ENCODE measurements at places on chromosomes 4 and X.

GRCh38 chrX:72255445-72255844 lies 16.6 kb upstream of the ERCC6L start:
- no peak for DNase-seq

GRCh38 chrX:113935518-113935917 lies 648.4 kb upstream of the HTR2C start:
- DNase-seq, result no peak

DNA sequence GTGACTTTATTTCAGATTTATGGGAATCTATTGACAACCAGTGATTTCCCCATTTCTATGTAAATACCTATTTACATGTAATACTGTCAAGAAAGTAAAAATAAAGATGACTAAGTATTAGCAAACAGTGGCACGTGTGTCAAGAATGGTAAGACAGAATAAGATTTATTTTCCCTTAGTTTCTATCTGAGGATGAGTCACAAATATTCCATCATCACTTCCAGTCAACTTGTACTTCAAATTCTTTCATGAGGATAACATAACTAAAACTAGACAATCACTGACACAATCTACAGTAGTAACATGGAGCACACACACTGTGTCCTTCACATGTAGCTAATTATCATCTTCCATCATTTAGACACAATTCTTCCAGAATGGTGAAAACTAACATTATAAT lies 625.3 kb upstream of the PCDH7 start:
- no peak for DNase-seq

GRCh38 chr4:164601653-164602052 lies 152.3 kb upstream of the SMIM31 start:
- DNase-seq, result no peak

DNA sequence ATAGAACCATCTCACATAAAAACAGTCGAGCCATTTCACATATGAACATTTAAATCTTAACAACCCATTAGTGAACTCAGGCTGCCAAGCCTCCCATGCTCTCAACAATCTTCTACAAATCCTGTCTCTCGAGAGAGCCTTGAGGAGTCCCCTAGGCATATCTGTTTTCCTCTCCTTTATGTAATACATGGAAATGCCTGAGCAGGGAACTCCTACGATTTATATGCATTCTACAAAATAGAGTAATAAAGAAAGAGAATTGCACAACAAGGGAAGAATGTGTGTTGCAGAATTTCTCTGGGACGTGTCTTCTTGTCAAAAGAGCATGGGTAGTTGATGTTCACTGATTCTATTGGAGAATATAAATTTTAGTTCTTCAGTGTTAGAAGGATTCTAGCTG lies 101.8 kb upstream of the VCX2 start:
- no peak for DNase-seq

DNA sequence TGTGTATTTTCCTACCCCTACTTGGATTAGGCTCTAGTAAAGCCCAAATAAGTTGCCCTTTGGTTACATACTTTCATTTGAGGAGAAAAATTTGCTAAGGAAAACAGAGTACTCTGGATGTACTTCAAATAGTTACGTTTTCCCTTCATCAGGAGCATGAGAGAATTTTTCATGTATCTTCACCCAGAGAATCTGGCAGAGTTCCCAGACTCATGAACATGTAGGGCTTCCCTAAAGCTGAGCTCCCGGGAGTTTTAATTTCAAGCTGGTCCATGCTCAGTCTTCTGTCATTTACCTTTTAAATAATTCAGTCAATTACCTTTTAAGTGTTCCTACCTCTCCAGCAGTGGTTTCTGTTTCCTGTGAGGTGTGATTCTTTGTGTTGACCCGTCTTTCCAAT lies 367.5 kb upstream of the GRID2 start:
- no peak for DNase-seq

- no peak for DNase-seq
Measured at GRCh38 chr4:129604632-129605255, 508.8 kb downstream of the C4orf33 start.

DNA sequence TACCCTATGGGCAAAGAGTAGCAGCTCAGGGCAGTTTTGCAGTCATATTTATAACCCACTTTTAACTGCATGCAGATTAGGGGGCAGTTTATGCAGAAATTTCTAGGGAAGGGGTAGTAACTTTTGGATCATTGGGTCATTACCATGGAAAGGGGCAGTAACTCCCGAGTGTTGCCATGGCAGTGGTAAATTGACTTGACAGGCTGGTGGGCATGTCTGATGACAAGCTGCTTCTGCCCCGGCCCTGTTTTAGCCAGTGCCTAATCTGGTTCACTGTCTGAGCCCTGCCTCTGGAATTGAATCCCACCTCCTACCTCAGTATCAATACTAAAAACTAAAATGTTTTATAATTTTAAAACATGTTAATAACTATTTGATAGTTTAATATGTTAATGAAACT lies 362.1 kb upstream of the ATOH1 start:
- no peak for DNase-seq

- no peak for DNase-seq
Measured at GRCh38 chrX:54049801-54050200, 5.5 kb upstream of the PHF8 start.

GRCh38 chr4:58760737-58761136 lies 1650.6 kb upstream of the IGFBP7 start:
- DNase-seq, result no peak

DNA sequence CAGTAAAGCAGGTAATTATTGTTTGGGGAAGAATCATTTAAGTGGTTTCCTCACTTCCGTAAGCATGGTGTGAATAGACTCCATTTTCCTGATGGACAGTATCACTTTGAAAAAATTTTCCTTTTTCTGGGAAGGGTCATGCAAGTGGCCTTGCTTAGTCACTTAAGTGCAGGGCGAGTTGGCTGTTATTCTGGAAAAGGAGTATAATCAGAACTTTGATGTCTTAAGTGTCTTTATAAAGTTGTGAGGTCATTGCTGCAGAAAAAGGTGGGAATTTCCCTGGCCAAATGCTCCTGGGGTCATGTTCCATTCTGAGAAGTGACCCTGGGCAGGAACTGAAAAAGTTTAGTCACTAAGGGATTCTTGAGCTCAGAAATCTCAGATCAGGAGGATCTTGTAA lies 146.1 kb upstream of the OTUD4 start:
- DNase-seq, result no peak

DNA sequence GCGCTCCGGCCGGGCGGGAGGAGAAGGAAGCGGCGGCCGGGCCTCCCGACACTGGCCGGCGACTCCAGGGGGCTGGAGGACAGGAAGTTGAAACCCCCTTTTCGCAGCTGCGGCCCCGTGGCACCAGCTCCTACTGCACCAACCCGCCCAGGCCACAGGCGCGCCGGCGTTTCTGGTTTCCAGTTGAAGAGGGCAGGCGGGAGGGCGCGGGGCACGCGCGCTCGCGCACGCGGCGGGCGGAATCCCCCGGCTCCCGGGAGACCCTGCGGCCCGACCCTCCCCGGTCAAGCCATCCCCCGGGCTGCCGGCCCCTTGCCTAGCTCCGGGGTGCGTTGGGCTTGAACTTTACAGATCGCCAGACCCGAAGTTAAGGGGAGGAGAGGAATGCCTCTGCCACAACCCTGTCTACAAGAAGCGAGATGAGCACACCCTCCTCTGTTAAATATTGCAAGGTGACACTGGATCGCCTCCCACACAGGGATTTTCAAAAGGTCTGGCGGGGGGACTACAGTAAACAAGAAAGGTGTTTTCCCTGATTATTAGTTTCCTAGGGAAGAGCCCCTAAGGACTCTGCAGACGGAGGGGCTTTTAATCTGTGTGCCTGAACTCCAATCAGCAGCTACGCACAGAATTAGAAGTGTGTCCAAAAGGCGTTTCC lies 1.4 kb downstream of the ELOVL6 start:
- DNase-seq, result no peak

DNA sequence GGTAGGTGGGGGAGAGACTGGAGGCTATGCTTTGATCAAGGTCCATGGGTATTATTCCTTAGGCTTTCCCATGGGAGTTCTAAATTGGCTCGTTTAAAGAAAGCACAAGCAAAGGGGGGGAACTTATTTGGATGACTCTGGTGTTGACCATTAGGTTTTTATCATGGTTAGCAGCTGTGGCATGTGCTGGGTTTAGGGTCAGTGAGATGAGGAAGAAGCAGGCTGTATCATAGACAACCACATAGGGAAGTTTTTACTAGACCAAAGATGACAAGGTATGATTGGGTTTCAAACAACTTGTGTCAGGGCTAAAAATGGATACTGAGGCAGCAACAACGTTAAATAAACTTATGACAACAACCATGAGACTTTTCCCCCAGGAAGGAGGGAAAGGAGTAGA lies 97.7 kb downstream of the DNAAF6 start:
- no peak for DNase-seq

DNA sequence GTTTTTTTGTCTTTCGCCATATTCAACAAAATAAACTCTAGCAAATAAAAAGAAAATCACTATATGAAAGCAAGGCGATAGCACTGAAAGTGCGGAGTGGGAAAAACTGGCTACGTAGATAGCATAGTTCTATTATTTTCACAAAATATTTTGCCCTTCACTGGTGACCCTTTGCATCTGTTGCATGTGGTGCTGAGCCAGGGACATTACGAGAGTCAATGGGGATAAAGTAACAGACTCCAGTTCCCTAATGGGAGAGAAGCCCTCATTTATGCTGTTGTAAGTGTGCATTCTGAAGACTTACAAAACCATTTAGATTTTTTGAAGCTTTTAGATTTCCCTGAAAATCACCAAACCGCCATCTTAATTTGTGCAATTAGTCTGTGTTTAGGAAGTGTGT lies 501.6 kb downstream of the PPARGC1A start:
- DNase-seq, result no peak

GRCh38 chrX:13180807-13181206 lies 136.4 kb upstream of the FAM9C start:
- no peak for DNase-seq

GRCh38 chrX:19543951-19544381 lies 28.7 kb upstream of the MAP3K15 start:
- DNase-seq, result no peak

DNA sequence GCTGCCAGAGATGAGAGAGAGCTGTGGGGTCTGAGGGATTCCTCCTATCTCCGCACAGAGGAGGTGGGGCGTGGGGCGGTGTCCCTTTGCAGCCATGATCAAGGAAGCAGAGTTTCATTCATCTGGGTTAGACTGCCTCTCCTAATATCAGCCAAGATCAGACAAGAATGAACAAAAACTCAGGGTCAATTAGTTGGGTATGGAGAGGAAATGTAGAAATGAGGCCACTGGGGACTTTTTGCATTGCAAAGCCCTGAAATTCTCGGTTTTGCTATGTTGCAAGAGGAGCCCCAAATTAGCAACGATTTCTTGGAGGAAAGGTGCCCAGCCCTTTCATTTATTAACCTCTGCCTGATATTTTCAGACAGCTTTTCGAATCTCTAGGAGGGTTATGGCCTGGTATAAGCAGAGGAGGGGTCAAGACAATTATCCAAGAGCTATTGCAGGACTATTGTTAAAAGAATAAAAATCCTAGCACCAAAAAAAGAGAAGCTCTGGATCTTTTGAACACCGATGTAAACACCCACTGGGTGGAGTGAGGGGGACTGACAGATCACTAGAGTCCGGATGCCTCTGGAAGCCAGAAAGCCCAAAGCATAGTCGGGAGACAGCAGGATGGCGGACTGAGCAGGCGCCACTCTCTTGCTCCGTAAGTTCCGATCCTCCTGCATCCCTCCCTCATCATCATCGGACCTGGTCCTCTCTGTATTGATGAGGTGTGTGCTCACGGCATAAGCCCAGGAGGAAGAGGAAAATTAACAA lies 34.4 kb upstream of the ACSL1 start:
- DNase-seq, result no peak

DNA sequence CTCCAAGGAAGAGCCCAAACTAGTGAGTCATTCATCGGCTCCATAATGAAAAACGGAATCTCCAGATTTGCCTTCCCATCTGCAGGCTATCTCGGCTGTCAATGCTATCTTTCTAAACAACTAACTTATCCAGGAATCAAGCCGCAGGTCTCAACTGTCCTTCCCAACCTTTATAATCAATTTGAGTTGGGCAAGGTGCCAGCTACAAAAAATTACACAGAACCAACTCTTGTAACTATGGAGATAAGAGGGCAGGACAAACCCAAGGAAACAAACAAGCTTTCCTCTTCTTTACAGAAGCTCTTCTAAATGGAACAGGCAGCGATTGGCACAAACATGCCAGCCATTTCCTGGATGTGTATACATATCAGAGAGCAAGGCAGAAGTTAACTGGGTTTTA lies 61.2 kb upstream of the RAI2 start:
- no peak for DNase-seq

GRCh38 chr4:71195924-71196323 lies 142.9 kb upstream of the SLC4A4 start:
- DNase-seq, result no peak

DNA sequence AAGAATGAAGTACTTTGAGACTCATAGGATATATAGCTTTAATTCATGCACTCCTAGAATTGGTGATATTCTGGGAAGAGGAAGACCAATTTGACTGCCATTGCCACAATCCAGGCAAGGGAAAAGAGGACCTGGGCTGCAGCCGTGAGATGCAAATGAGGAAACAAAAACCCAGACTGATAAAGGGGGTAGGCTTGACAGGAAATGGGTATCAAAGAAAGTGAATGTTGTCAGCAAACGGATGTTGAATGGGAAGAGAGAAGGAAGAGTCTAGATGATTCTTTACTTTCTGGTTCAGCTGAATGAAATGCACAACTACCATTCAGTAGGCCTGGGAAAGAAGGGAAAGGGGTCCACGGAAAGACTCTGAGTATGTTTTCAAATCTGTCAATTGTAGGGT lies 17.1 kb upstream of the ARHGEF6 start:
- DNase-seq, result no peak

- no peak for DNase-seq
Measured at GRCh38 chr4:90495211-90495610, 368.0 kb downstream of the CCSER1 start.
